ENCODE measurements at places on chromosomes 2 and 18.

DNA sequence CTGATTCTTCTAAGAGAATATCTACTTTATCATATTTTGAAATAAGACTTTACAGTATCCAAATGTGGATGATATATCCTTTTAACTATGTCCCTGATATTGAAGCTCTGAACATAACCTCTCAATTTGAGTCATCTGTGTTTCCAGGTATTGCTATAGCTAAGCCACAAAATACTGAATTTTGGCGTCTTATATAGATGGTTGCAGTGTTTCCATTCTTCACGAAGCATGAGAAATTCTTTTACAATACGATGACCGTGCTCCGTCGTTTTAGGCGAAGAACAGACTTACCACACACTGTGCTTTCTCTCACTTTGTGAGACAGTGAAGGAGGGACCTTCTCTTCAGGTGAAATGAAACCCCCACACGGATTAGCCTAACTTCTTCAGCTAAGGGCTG, 45.3 kb downstream of the LRRFIP1 start:
- DNase-seq, result no peak

DNA sequence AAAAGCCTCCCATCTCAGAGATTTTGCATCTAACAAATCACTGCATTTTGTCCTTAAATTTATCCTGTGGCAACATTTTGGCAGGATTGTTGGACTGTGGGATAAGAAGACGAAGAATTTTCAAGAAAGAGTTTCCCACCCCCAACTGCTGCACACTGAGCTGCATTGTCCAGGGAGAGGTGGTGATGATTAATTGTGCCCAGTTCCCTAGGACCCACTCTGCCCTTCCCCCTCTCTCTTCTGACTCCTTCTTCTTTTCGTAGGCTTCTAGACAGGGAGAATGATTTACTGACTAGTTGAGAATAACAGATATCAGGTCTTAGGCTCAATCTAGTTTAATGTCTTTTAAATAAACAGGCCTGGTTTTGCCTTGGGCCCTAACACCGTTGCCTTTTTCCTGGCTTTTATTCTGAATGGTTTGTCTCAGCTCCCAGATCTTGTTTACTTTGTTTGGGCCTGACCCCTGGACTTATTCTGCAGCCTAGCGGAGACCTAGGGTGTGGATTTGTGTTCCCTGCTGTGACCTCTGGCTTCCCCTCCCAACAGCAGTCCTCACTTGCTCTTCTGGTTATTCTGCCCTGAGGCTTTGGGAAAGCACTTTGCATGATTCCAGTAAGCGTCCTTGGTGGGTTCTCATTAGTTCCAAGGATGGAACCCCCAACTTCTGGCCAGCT, 233.3 kb downstream of the INSIG2 start:
- no peak for DNase-seq

DNA sequence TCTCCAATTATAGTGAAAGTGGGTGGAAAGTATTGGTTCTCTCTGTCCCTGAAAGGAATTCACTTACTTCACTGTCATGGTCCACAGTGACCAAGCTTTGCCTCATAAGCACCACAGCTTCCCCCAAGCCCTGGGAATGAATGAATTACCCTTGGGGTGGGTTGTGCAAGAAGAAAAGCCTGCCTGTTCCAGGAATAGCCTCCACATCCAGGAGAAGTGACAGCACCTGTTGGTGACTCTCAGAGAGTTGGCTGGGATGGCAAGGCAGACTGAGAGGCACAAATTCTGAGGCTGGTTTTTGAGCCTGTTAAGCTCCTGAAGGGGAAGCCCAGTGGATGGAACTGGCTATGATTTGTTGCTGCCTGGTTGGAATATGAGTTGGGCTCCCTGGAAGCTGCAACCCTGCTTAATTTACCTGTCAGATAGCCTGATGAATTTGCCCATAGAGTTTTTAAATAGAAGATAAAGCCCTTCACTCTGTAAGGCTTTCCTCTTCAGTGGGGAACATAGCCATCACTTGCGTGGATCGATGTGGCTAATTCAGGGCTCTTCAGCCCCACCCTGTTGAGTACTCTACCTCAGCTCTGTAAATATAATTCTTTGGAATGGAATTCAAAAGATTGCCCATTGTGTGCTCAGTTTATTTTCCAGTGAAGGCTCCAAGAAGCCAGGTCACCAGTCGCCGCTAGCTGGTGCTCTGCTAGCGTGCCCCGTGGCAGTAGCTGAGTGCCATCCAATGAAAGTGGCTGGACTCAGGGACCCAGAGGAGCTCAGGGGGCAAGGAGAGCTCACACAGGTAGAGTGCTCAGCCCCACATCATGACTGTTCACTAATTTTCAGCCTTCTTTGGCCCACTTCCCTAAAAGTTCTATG, 479.3 kb downstream of the IRS1 start:
- no peak for DNase-seq

DNA sequence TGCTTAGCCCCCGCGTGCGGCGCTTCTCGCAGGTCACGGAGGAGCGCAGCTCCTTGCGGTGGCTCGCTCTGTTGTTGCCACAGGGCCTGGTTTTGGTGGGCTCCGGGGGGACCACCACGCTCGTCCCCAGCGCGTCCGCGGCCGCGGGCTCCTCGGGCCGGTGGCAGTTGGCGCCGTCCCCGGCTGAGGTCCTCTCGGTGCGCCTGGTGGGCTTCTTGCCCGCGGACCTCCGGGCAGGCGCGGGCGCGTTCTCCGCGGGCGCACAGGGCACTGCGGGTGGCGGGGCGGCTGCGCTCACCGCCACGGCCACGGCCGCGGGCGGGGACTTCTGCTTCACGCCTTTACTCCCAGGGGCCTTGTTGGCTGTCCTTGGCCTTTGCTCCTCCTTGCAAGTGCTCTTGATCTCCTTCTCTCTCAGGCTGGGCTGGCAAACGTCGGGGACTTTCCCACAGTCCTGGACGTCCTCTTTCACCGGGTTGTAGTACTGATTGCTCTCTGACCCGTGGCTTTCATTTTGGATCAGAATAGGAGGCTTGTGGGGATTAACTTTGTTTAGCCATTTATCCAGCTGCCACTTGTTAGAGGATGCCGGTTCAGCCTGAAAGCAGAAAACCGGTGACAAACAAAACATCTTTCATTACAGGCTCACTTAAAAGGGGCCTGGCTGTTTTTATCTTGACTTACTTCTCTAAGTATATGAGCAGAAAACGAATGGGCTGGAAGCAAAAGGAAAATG, 104.0 kb upstream of the REV1 start:
- no peak for DNase-seq

DNA sequence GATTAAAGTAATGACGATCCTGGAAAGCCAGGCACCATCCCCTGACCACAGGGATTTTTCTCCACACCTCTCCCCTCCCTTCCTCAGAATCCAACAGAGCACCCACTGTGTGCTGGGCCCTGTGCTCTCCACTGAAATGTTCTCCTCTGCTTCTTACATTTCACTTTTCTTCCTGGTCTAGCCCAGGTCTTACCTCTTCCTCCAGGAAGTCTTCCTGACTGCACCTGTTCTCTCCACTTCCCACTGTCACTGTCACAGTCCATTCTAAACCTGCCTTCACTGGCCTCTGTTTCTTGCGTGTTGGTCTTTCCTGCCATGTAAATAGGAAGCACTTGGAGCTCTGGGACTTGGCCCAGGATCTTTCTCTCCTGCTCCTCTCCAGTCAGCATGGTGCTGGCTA, 7.4 kb upstream of the NGEF start:
- DNase-seq, result no peak

DNA sequence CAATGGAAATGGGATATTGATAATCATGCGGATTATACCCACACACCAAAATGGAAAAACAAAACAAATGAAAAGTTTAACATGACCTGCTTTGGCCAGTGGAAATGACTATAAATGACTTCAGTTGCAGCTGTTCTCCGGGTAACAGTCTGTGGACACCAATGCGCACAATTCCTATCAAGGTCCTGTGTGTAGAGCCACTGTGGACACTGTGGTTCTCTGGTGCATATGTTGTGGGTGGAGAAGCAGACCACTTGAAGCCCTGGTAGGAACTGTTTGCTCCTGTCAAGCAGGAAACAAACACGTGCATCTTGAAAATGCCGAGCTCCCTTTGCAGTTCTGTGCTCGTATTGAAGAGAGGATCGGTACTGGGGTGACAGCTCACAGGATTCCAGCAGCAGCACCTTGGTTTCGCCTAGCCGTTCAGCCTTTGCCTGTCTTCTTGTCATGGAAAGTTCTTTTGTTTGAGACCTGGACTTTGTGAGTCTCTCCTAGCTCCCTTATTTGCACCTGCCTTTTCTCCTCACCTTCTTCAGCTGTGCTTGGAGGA, 32.9 kb downstream of the NCK2 start:
- peak; percentile 11 for DNase-seq

- DNase-seq, result no peak
Measured at GRCh38 chr2:70115646-70116442, 28.6 kb downstream of the PCBP1 start.
